ENCODE measurements at places on chromosomes 1 and 21.
A peak's percentile ranks its signal among the peaks of the same experiment; 100 is the strongest.

DNA sequence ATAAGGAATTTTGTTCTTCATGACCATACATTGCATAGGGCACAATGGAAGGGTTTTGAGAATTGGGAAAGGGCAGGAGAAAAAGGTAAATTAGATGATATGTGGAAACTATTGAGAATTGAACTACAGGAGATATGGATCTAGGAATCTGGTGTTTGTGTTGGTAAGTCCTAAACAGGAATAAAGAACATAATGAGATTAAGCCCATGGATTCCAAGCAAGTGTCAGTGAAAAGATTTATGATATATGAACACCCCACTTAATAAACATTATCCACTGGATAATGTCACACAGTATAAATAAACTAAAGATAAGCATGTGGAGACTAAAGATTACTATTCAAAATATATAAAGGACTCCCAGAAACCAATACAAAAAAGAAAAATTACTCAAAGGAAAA, 98.2 kb downstream of the TNFSF18 start:
- no peak for DNase-seq

- no peak for DNase-seq
Observed at GRCh38 chr1:111127923-111128643, 11.8 kb downstream of the DRAM2 start.

DNA sequence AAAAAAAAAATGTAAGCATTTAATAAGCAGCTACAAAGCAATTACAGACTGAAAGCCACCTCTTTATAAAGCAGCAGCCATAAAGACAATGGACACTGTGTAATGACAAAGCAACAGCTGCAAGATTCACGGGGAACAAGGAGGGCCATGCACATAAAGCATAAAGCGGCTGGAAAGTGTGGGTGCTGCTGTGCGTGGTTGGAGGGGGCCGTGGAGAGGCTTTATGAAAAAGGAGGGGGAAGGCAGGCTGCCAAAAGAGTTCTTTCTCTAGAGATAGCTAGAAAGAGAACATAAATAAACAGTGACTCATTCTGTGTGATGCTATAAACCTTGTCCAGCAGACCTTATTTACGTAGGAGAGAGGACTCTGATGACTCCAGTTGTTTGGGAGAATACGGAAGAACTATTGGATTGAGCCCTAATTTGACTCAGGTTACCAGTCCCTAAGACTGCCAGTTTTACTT, 49.3 kb downstream of the ADAMTS1 start:
- DNase-seq: peak; percentile 90

DNA sequence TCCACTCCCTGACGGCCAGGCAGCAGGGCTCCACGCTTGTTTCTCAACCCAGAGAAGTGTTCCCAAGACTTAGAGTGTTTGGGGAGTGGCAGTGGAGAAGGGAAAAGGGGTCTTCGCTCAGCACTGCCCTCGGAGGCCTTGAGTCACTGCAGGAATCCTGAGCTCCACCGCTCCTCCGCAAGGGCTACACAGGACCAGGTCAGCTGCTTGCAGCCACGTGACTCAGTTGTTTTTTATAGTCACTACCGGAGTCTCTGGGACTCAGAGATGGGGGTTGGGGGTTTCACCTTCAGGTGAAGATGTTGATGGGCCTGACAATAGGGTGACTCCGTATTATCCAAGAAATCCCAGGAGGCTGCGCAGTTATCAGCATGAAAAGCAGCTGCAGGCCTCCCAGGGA, 76.2 kb upstream of the TMEM51 start:
- DNase-seq: no peak

- DNase-seq: no peak
Observed at GRCh38 chr1:1986451-1987141, 17.0 kb downstream of the CFAP74 start.

GRCh38 chr1:162565460-162565859, 3.9 kb downstream of the UAP1 start:
- no peak for DNase-seq

- DNase-seq: no peak
Observed at GRCh38 chr1:100851726-100852125, 42.9 kb downstream of the EXTL2 start.

GRCh38 chr1:226123212-226123560, 60.7 kb downstream of the H3-3A start:
- no peak for DNase-seq

DNA sequence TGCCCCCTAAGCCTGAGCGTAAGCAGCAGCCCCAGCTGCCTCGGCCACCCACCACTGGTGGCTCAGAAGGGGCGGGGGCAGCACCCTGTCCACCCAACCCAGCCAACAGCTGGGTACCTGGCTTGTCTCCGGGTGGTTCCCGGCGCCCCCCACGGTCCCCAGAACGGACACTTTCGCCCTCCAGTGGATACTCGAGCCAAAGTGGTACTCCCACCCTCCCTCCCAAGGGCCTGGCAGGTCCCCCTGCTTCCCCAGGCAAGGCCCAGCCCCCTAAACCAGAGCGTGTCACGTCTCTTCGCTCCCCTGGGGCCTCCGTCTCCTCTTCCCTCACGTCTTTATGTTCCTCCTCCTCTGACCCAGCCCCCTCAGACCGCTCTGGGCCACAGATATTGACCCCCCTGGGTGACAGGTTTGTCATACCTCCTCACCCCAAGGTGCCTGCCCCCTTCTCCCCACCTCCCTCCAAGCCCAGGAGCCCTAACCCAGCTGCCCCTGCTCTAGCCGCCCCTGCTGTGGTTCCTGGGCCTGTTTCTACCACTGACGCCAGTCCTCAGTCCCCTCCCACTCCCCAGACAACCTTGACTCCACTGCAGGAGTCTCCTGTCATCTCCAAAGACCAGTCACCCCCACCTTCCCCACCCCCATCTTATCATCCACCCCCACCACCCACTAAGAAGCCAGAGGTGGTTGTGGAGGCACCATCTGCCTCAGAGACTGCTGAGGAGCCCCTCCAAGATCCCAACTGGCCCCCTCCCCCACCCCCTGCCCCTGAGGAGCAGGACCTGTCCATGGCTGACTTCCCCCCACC, 46.2 kb downstream of the YARS1 start:
- no peak for DNase-seq

DNA sequence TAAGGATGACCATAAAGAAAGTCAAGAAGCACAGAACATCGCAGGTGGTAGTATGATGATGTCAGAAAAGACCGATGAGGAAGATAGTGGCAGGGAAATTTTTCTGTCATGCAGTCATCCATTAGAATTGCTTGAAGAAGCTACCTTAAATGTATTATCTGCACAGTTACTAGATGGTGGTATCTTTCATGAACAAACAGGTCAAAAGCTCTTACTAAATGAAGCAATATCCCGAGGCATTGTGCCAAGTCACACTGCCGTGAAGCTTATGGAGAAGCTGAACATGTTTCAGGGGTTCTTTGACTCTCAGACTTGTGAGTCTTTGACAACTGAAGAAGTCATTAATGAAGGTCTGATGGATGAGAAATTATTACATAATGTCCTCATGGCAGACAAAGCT, 128.8 kb downstream of the MACF1 start:
- DNase-seq: no peak

- DNase-seq: no peak
Observed at GRCh38 chr1:212759683-212760082, 31.9 kb downstream of the NSL1 start.

- DNase-seq: no peak
Observed at GRCh38 chr1:198352975-198353695, 187.3 kb downstream of the ATP6V1G3 start.

GRCh38 chr1:61399199-61399598, 316.8 kb downstream of the NFIA start:
- peak; percentile 84 for DNase-seq

DNA sequence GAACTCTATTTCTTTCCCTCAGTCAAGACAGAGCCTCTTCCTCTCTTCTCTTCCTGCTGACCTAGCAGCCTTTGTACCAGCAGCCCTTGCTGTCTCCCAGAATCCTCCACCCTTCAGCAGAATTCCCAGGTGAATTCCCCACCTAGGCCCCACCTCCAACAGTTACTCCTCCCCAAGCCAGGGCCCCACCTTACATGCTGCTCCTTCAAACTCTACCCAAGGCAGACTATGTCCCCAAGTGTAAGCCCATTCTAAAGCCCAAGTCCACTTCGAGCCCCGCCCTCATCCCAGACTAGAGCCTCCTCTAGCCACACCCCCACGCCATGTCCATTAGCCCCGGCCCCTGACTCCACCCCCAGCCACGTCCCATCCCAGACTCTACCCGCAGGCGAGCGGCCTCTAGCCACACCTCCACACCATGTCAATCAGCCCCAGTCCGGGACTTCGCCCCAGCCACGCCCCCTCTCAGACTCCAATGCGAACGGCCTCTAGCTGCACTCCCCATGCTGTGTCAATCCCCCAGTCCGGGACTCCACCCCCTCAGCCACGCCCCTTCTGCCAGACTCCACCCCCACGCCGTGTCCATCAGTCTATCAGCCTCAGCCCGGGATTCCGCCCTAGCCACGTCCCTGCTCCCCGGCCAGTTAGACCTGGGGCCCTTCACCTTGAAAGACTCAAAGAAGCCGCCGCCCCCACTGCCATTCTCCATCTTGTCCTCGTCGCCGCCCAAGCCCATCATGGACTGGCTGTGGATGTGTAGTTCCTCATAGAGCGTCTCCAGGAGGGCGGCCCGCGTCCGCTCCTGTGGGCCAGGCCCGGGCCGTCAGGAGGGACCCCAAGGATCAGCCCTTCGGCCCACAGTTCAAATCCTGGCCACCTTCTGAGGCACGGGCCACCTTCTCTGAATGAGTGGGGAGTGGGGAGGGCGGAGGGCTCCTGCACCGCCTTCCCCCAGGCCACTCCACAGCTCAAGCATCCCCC, 61.3 kb downstream of the RAP1GAP start:
- peak; percentile 83 for DNase-seq

DNA sequence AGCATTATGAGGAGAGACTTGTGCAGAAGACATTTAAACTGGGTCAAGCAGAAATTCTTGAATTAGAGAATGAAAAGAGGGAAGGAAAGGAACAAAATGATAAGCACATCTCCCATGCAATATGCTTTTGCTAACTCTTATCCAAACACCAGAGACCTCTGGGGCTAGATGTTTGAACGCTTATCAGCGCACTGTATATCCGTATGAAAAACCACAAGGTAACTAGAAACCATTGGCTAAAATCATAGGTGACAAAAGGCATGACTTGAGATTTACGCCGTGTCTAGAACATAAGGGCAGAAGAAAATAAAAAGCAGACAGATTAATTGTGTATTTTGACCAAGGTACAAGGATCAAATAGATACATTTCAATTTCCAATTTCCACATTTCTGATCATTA, 38.0 kb upstream of the TIAM1 start:
- DNase-seq: no peak

DNA sequence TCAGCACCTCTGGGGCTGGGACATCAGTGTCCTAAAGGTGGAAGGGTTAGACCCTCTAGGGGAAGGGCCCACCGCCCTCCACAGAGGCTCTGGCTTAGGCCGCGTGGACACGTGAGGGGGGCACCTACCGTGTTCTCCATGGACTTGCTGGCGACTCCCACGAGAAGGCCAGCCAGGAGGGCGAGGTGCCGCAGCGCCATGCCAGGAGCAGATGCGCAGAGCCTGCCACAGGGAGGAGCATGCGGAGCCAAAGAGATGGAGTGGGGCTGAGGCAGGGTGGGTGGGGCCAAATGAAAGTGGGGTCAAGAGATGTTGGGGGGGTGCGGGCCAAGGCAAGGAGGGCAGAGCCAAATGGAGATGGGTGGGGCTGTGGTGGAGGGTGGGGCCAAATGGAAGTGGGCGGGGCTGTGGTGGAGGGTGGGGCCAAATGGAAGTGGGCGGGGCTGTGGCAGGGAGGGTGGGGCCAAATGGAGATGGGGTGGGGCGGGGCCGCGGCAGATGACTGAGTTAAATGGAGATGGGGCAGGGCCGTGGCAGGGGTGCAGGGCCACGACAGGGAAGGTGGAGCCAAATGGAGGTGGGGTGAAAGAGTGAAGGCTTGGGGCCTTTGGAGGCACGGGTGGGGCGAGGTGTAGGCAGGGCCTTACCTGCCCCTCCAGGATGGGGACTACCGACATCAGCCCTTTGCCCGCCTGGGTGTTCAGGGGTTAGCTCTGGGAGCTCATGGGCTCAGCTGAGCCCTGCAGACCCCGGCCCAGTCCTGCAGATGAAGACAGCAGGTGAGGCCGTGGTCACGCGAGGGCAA, 17.4 kb upstream of the RNF223 start:
- DNase-seq: no peak

GRCh38 chr1:201566933-201567801, 28.2 kb downstream of the NAV1 start:
- DNase-seq: no peak

GRCh38 chr1:227889863-227890405, 57.8 kb downstream of the WNT9A start:
- DNase-seq: no peak

Data from tongue (tissue), 3 donors.